Activated T-helper 2 cell treated with anti-CD3 and anti-CD28 coated beads, Interferon-gamma antibody, Interleukin-2, Interleukin-4, amounts not matched to agents 10 μg/mL and 5 μg/mL and 100 μg/mL, durations not matched to agents 14 hours and 24 hours and 36 hours (primary cell): ENCODE measurements at places on chromosomes 11 and 22.
A peak's percentile ranks its signal among the peaks of the same experiment; 100 is the strongest.

- H3K27me3 ChIP-seq: no peaks in the 10 kb centered on the region
- H3K27ac ChIP-seq: no peak overlapping the region
- no peak for DNase-seq
- H3K4me3 ChIP-seq: no peak overlapping the region
Measured at GRCh38 chr11:79206951-79207350, 233.9 kb downstream of the TENM4 start.

DNA sequence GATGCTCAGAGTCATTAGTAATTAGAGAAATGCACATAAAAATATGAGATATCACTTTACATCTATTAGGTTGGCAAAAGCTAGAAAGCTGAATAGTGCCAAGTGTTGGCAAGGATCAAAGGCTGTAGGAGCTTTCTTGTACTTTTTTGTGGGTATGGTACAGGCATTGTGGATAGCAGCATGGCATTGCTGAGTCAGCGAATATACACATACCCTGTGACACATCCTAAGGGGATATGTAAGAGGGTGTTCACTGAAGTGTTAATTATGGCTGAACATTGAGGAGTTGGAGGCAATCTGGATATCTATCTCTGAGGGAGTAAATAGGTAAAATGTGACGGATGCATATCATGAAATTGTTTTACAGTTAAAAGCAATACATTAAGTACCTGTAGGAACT, 27.0 kb upstream of the IL18BP start:
- H3K4me3 ChIP-seq: no peak overlapping the region
- H3K27ac ChIP-seq: no peak overlapping the region
- no peaks in the 10 kb centered on the region for H3K27me3 ChIP-seq
- H3K4me1 ChIP-seq: peaks cover 6% of the 10 kb centered on the region

DNA sequence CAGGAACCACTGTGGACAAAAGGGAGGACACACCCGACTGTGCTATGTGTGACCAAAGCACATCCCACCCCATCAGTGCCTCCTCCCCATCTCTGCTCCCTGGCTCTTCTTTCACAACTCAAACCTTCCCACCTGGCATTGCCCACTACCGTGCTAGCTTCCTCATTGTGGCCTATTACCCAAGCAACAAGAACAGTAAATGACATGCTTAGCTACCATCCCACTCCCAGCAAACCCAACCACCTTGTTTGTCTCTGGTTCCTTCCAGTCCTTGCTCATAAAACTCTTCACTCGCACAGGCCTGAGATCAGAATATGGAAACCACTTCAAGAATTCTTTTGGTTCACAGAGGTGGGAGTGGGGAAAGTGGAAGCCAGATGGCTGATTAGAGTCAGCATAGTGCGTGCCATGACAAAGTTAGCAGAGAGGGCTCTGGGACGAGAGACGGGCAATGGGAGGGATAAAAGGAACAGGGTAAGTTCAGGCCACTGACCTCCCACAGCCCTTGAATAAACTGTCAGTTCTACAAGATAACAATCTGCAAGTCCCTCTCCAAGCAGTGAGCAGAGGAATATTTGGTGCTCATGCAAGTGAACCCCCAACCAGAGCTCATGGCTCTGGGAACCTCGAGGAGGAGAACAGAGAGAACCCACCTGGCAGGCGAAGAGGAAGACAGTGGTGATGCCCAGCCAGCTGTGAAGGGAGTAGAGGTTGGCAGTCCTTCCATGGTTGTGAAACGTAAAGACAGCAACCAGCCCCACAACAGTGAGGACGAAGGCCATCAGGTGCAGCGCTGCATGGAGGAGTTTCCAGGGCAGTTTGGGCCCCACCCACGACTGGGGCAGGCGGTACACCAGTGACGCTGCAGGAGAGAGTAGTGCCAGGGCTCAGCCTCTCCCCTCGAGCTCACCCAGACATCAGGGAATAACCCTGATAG, 8.3 kb downstream of the CYB561A3 start:
- no peak for DNase-seq
- H3K36me3 ChIP-seq: peaks cover 31% of the 10 kb centered on the region
- H3K4me3 ChIP-seq: no peak overlapping the region
- H3K4me1 ChIP-seq: peaks cover 1% of the 10 kb centered on the region

DNA sequence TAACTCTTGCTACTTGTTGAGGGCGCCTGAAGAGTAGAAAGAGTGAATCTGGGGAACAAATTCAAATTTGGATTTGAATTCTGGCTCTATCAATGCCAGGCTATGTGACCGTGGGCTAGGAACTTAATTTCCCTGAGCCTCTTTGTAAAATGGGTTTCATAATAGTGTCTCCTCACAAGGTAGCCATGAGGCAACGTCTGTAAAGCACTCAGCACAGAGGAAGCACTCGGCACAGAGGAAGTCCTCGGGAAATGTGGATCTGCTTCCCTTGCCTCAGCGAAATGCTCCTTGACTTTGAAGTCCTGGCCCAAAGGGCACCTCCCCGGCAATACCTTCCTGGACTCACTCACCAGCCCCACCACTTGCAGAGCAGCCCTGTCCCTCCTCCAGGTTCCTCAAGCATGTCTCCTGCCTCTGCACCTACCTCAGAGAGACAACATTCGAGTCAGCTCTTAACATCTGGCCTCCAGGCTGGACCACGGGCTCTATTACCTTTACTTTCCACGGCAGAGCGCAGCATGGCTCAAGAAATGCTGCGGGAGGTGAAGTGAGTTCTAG, 17.7 kb downstream of the CD6 start:
- H3K36me3 ChIP-seq: peaks cover 78% of the 10 kb centered on the region
- H3K4me1 ChIP-seq: peaks cover 78% of the 10 kb centered on the region
- peak overlapping the region; percentile 94 for H3K27ac ChIP-seq
- no peak for DNase-seq
- peak overlapping the region; percentile 61 for H3K4me3 ChIP-seq

GRCh38 chr11:119338318-119338890, 2.3 kb downstream of the C1QTNF5 start:
- peaks cover 38% of the 10 kb centered on the region for H3K4me1 ChIP-seq
- no peak overlapping the region for H3K4me3 ChIP-seq
- no peak overlapping the region for H3K27ac ChIP-seq
- DNase-seq: peak; percentile 59
- H3K36me3 ChIP-seq: peaks cover 19% of the 10 kb centered on the region
- peaks cover 34% of the 10 kb centered on the region for H3K27me3 ChIP-seq

- no peak overlapping the region for H3K4me3 ChIP-seq
- no peak for DNase-seq
- H3K27me3 ChIP-seq: peaks cover 6% of the 10 kb centered on the region
- no peaks in the 10 kb centered on the region for H3K36me3 ChIP-seq
Measured at GRCh38 chr22:28435982-28436381, 243.7 kb downstream of the TTC28 start.

GRCh38 chr22:38228326-38228872, 26.6 kb downstream of the MAFF start:
- peaks cover 11% of the 10 kb centered on the region for H3K36me3 ChIP-seq
- no peak overlapping the region for H3K4me3 ChIP-seq
- no peak for DNase-seq
- no peaks in the 10 kb centered on the region for H3K4me1 ChIP-seq
- no peak overlapping the region for H3K27ac ChIP-seq
- no peaks in the 10 kb centered on the region for H3K27me3 ChIP-seq
